ENCODE measurements at places on chromosomes 12 and 14.

DNA sequence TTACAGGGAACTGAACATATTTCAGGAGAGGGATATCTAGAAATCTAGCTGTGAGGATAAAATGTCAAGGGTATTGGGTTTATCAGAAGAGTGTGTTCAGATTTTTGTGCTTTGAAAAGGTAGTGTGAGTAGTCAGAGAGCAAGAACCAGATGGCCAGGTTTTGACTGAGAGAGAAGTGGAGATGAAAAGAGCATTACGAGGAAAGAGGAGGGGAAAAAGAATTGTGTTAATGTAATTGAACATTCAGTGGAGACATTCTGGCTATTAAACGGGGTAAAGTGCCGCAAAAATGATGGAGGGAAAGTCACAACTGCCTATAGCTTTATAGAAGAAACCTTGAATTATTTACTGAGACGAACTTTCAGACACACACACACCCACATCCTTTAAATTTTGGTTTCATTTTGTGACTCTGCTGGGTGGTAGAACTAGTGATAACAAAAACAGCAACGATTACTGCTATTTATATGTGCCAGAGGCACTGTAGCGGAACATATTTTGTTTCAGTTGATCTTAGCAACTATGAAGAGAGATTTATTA lies 213.6 kb downstream of the ERC1 start:
- no peak for DNase-seq

DNA sequence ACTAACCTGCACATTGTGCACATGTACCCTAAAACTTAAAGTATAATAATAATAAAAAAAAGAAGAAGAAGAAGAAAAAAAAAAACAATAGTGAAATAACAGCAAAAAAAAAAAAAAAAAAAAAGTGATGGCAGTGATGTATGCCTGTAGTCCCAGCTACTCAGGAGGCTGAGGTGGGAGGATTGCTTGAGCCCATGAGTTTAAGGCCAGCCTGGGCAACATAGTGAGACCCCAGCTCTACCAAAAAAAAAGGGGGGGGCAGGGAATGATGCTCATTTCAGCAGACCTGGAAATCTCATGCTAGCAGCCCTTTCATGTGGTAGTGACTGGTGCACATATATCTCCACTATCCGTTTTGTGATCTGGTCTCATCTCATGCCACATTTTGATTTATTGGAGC lies 20.8 kb downstream of the TRAFD1 start:
- no peak for DNase-seq

GRCh38 chr12:119728444-119728745 lies 60.5 kb downstream of the PRKAB1 start:
- DNase-seq: no peak

GRCh38 chr12:67068204-67068731 lies 200.9 kb upstream of the CAND1 start:
- DNase-seq: peak; percentile 26

DNA sequence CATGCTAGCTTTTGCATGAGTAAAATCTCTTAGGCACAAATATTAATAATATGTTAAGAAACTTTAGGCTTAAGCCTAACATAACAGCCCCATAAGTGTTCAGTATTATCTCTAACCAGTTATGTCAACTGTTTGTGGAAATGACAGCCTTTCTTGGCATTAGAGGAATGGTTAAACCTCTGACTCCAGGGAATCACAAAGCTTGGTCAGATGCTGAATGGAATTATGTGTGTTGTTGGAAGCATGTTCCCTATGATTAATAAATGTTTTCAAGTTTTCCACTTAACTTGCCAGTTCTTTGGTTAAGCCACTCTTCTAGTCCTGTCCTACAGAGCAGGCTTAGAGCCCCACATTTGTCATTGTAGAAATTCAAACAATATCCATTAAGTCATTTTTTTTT lies 17.0 kb downstream of the PSEN1 start:
- no peak for DNase-seq

GRCh38 chr14:52338051-52338681 lies 24.1 kb downstream of the PTGER2 start:
- peak; percentile 51 for DNase-seq

DNA sequence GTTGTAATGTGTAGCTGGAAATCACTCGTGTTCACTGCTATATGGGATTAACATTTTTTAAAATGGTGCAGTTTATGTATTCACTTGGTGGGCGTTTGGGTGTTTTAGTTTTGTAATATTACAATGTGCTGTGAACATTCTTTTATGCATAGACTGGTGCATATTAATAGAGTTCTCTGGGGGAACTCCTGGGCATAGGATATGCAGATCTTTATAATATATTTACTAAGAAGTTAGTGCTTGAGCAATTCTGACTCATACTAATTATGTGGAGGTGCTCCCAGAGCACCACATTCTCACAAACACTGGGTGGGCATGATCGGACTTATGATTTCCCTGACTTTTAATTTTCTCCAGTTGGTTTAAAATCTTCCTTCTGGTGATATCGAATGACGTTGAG lies 342.3 kb downstream of the PDZRN4 start:
- no peak for DNase-seq

DNA sequence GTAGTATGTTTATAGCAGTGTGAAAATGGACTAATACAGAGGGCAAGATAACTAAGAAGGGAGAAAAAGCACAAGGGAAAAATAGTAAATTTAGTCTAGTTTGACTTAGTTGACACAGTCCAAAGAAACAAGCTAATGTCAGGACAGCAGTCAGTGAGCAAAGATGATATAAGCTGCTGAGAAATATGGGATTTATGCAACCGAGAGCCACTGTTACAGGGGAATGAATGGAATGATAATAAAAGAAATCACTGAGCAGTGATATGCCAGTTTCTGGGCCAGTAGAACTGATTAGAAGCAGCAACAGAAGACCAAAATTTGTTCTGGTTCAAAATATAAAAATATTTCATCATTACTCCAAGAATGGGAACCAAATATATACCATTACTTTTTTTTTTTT lies 60.1 kb downstream of the R3HDM2 start:
- no peak for DNase-seq

DNA sequence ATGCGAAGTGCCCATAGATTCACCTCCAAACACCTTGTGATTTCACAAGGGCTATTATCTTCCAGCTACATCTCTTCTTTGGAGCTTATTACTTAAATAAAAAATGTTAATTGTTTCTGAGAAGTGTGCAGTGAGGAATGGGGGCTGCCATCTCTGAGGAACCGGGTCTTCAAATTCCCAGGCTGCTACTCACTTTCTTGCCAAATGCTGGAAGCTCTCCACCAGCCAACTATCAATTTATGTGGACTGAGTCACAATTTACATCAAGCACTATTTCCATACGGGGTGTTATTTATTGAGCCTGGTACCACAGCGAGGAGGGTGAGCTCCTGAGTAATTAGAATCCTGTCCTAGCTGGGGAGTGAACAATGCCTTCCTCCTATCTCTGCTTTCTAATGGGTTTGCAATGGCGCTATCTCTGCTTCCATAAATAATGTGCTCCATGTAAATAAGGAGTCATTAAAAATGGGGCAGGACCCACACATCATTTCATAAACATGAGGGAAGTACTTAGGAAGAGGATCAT lies 898.3 kb downstream of the VRK1 start:
- DNase-seq: no peak

DNA sequence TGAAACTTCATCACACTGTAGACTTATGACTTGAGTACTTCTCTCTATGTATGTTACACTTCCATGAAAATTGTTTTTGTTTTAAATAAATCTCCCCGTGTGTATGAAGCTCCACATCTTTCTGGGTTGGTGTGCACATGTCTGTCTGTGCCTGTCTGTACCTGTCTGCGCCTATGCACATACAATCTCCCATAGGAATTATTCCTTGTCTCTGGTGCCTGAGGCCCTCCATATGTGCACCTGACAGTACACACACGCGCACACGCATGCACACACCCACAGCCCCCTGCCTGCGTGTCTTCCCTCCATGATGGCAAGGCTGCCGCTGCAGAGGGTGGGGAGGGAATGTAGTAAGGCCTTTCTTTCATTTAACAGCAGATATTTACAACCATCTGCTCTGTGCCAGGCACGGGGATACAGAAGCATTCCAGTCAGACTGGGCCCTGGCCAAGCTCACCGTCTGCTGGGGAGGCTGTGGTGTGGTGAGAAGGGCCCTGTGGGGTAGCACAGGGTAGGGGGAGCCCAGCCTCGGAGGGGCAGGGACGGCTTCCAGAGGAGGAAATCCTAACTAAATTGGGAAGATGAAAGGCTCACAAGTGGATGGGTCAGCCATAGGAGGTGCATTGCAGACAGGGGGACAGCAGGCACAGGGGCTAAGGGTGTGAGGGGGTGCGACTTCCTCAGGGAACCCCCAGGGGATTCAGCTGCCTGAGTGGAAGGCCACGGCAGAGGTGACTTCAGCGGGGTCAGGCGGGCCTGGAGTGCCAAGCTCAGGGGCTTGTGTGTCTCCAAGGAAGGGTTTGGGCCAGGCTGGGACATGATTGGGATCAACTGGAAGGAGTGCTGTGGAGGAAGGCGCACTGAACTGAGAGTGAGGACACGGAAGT lies 26.1 kb downstream of the KRT8 start:
- no peak for DNase-seq

GRCh38 chr12:66627988-66628317 lies 50.9 kb downstream of the GRIP1 start:
- no peak for DNase-seq

- no peak for DNase-seq
These were observed 26.5 kb downstream of the MTA1 start for GRCh38 chr14:105445901-105446845.

DNA sequence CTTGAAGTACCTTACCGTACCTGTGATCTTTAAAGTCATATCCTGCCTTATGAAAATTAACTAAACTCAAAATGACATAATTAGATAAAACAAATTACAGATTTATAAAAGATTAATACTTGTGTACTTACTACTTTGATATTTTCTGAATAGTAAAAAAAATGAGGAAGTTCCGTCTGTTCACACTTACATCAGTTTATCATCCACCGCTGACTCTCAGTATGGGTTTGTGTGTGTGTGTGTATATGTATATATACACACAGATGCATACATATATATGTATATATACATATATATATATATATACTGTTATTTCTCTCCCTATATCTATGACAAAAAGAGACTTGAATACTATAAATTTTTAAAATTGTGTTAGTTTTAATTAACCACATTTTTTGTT lies 65.0 kb upstream of the MON2 start:
- DNase-seq: no peak

- no peak for DNase-seq
These were observed 33.7 kb downstream of the ITPK1 start for GRCh38 chr14:93081876-93082570.

DNA sequence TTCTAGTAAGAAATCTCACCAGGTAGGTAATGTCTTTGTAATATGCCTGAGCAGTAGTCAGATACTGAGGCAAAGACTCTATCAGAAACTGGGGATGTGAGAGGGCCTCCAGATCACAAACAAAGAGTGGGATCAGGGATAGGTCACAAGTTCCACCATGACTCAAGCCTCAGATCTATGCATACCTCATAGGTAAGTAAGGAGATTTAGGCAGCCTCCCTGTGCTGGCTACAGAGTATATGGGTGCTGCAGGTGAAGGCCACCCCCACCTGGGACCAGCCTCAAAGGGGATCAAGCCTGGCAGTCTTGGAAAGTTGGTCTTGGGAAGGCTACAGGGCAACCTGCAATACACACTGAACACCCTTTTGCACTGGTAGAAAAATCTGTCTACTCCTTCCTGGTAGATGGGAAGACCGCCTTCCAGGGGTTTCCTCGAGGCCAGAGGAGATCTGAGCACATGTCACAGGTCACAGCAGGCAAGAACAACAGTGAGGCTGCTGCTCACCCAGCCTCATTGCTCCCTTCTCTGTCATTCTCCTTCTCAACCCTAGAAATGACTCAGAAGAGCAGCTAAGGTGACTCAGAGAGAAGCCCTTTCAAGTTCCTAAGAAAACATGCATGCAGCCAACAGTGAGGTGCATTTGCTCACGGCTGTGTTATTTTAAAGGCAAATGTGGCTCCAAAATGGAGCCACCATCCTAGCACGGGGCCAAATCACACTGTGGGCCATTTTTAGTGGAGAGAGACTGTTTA lies 143.4 kb upstream of the CDKN3 start:
- no peak for DNase-seq

DNA sequence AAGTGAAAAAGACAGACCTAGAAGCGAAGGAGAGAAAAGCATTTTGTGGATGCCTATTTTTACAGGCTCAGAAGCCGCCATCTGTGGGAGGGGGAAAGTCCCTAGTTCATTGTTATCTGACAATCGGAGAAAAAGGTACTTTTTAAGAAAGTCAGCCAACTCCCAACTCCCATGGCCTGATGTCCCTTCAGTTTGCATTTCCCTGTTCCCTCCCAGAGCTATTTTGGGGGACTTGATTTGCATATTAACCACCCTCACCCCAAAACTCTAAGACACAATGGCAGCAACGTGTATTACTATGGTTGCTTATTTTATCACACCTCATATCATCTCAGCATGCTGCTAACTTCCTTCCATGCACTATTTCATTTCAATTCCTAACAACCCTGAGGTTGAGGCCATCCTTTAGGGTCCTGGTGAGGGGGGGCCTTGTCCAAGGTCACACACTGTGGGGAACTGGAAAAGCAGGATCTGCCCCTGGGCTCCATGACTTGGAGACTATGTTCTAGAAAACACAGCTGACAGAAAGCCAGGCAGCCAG lies 18.7 kb downstream of the HVCN1 start:
- no peak for DNase-seq

DNA sequence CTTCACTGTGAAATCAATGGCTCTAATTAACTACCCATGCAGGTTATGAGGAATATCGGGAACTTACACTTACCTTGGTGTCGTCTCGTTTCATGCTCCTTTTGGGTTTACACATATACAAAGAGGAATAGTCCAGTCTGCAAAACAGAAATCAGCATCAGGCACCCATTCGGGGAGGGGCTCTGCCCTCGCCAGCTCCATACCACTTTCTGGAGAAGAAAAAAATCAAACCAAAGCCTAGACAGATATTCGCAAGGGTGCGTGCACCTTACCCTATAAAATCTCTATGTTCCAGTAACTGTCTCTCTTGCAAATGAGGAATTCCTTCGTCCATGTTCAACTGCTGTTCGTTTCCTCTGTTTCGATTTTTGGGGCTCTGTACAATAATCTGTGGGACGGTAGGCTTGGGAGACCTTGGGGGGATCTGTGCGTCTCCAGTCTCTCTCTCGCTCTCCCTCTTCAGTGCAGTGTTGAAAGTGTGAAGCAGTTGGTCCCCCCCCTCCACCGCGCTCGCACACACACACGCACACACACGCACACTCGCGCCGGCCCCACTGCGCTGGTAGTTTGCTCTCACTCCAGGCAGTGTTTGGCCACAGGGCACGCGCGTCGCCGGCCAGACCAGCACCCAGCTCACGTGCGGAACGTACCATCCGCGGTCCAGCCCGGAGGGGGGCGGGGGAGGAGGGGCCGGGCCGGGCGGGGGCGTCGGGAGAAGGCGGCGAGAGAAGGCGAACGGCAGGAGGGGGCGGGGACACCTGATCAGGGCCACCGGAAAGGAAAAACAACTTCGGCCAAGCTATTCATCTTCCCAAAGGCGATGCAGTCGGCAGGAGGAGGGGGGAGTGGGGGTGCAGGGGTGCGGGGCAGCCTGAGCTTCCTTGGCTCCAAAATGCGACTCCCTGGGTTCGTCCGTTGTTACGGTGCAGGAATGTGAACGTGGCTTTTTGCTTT lies at the start of gene BHLHE41:
BHLHE41 (minus strand) TSS at position 592 of the 954 bp plus-strand sequence; CDS start at position 334, 258 bp downstream.
- DNase-seq: peak; percentile 37

GRCh38 chr14:92789457-92790089 lies 4.5 kb upstream of the GOLGA5 start:
- no peak for DNase-seq

GRCh38 chr14:76352639-76353281 lies 23.2 kb upstream of the ESRRB start:
- peak; percentile 74 for DNase-seq
